ENCODE measurements at places on chromosomes 2 and 18. TPM values are rescaled to one million over a fixed set of nuclear protein-coding genes. Genes with fewer than 3 reads are reported as not detected.

GRCh38 chr2:165648801-165649200, 145.2 kb downstream of the GALNT3 start:
- H3K27me3 ChIP-seq, result no peaks in the 10 kb centered on the region
- DNase-seq, result no peak
- H3K4me3 ChIP-seq, result no peak overlapping the region
- no peaks in the 10 kb centered on the region for H3K4me1 ChIP-seq

- peak overlapping the region; percentile 79 for H3K27ac ChIP-seq
- H3K27me3 ChIP-seq, result peaks cover 18% of the 10 kb centered on the region
- H3K4me1 ChIP-seq, result peaks cover 9% of the 10 kb centered on the region
- peak overlapping the region; percentile 58 for H3K4me3 ChIP-seq
These were observed 2.2 kb downstream of the LRATD1 start for GRCh38 chr2:14634489-14635390.

GRCh38 chr2:240301256-240301795, 134.1 kb upstream of the GPC1 start:
- no peaks in the 10 kb centered on the region for H3K36me3 ChIP-seq
- DNase-seq, result peak; percentile 29
- H3K4me1 ChIP-seq, result no peaks in the 10 kb centered on the region
- peaks cover 5% of the 10 kb centered on the region for H3K27me3 ChIP-seq
- H3K4me3 ChIP-seq, result no peak overlapping the region

GRCh38 chr2:6103949-6104348, 411.8 kb downstream of the SOX11 start:
- H3K27me3 ChIP-seq, result no peaks in the 10 kb centered on the region
- H3K4me3 ChIP-seq, result no peak overlapping the region
- no peak overlapping the region for H3K27ac ChIP-seq

DNA sequence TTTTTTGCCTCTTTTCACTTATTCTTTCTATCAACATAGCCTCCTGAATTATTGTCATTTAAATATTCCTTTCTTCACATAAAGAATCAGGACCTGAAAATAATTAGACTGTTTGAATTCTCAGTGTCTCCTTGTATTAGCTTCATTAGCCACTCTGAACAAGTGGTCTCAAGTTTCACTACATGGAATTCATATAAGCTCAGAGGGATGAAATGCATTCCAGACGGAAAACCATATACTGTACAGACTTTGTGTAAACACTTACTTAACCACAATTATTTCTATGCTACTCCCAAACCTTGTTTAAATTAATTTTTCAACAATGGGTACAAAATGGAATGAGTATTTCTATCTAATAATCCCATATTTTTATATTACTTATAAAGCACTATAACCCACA, 53.4 kb downstream of the CHN1 start:
- no peaks in the 10 kb centered on the region for H3K36me3 ChIP-seq
- H3K27me3 ChIP-seq, result no peaks in the 10 kb centered on the region
- no peaks in the 10 kb centered on the region for H3K4me1 ChIP-seq
- no peak overlapping the region for H3K27ac ChIP-seq
- DNase-seq, result no peak

GRCh38 chr2:74201596-74201995, 3.2 kb downstream of the MTHFD2 start:
- H3K4me3 ChIP-seq, result no peak overlapping the region
- no peaks in the 10 kb centered on the region for H3K27me3 ChIP-seq
- no peak for DNase-seq
- peaks cover 26% of the 10 kb centered on the region for H3K4me1 ChIP-seq
- H3K27ac ChIP-seq, result no peak overlapping the region

GRCh38 chr2:237774811-237775553, 23.6 kb upstream of the RBM44 start:
- H3K36me3 ChIP-seq, result peaks cover 96% of the 10 kb centered on the region
- H3K27ac ChIP-seq, result no peak overlapping the region
- no peak overlapping the region for H3K4me3 ChIP-seq
- DNase-seq, result no peak
- no peaks in the 10 kb centered on the region for H3K27me3 ChIP-seq

GRCh38 chr18:77784759-77785379, 535.2 kb downstream of the GALR1 start:
- H3K4me1 ChIP-seq, result no peaks in the 10 kb centered on the region
- no peaks in the 10 kb centered on the region for H3K36me3 ChIP-seq
- no peak overlapping the region for H3K27ac ChIP-seq
- H3K4me3 ChIP-seq, result no peak overlapping the region
- H3K27me3 ChIP-seq, result no peaks in the 10 kb centered on the region
- no peak for DNase-seq

- no peaks in the 10 kb centered on the region for H3K36me3 ChIP-seq
- DNase-seq, result no peak
- H3K27me3 ChIP-seq, result no peaks in the 10 kb centered on the region
- no peak overlapping the region for H3K4me3 ChIP-seq
- H3K27ac ChIP-seq, result no peak overlapping the region
These were observed 54.4 kb downstream of the PMAIP1 start for GRCh38 chr18:59954241-59954640.

GRCh38 chr2:66580166-66581049, 145.5 kb downstream of the MEIS1 start:
- H3K4me3 ChIP-seq, result peak overlapping the region; percentile 44
- DNase-seq, result no peak
- H3K4me1 ChIP-seq, result peaks cover 22% of the 10 kb centered on the region
- H3K27ac ChIP-seq, result peak overlapping the region; percentile 90
- peaks cover 96% of the 10 kb centered on the region for H3K27me3 ChIP-seq
- H3K36me3 ChIP-seq, result no peaks in the 10 kb centered on the region

GRCh38 chr2:7508296-7508943, 591.2 kb downstream of the RNF144A start:
- H3K4me3 ChIP-seq, result no peak overlapping the region
- DNase-seq, result no peak
- H3K36me3 ChIP-seq, result no peaks in the 10 kb centered on the region
- no peak overlapping the region for H3K27ac ChIP-seq
- peaks cover 5% of the 10 kb centered on the region for H3K27me3 ChIP-seq

The ENOSF1 gene
- total RNA-seq, result 96.2 TPM

GRCh38 chr18:5066380-5066977, 130.6 kb downstream of the AKAIN1 start:
- H3K4me3 ChIP-seq, result no peak overlapping the region
- DNase-seq, result no peak
- no peak overlapping the region for H3K27ac ChIP-seq
- H3K27me3 ChIP-seq, result no peaks in the 10 kb centered on the region

The CIB4 gene
- total RNA-seq, result not detected

The FAM237A gene
- not detected for total RNA-seq

- H3K36me3 ChIP-seq, result peaks cover 36% of the 10 kb centered on the region
- no peak for DNase-seq
- H3K27me3 ChIP-seq, result no peaks in the 10 kb centered on the region
- peaks cover 53% of the 10 kb centered on the region for H3K4me1 ChIP-seq
- H3K27ac ChIP-seq, result peak overlapping the region; percentile 59
- H3K4me3 ChIP-seq, result no peak overlapping the region
These were observed 111.8 kb downstream of the STPG4 start for GRCh38 chr2:47043142-47043890.

- no peak overlapping the region for H3K27ac ChIP-seq
- no peak for DNase-seq
These were observed 78.8 kb downstream of the NABP1 start for GRCh38 chr2:191756761-191757160.

The ATP6V1B1 gene
- 2.1 TPM for total RNA-seq

- H3K27ac ChIP-seq, result no peak overlapping the region
- no peaks in the 10 kb centered on the region for H3K4me1 ChIP-seq
- no peaks in the 10 kb centered on the region for H3K27me3 ChIP-seq
- no peak overlapping the region for H3K4me3 ChIP-seq
- no peak for DNase-seq
These were observed 225.5 kb downstream of the DOK6 start for GRCh38 chr18:69626171-69626570.
